Pons (tissue), 1 donor: ENCODE measurements at places on chromosomes 1 and 21.

GRCh38 chr1:4095433-4095971 lies 195.4 kb upstream of the C1orf174 start:
- DNase-seq, result no peak

- no peak for DNase-seq
These were observed 20.8 kb downstream of the ELK4 start for GRCh38 chr1:205610901-205611466.

- no peak for DNase-seq
These were observed 62.1 kb downstream of the ABL2 start for GRCh38 chr1:179167418-179167777.

DNA sequence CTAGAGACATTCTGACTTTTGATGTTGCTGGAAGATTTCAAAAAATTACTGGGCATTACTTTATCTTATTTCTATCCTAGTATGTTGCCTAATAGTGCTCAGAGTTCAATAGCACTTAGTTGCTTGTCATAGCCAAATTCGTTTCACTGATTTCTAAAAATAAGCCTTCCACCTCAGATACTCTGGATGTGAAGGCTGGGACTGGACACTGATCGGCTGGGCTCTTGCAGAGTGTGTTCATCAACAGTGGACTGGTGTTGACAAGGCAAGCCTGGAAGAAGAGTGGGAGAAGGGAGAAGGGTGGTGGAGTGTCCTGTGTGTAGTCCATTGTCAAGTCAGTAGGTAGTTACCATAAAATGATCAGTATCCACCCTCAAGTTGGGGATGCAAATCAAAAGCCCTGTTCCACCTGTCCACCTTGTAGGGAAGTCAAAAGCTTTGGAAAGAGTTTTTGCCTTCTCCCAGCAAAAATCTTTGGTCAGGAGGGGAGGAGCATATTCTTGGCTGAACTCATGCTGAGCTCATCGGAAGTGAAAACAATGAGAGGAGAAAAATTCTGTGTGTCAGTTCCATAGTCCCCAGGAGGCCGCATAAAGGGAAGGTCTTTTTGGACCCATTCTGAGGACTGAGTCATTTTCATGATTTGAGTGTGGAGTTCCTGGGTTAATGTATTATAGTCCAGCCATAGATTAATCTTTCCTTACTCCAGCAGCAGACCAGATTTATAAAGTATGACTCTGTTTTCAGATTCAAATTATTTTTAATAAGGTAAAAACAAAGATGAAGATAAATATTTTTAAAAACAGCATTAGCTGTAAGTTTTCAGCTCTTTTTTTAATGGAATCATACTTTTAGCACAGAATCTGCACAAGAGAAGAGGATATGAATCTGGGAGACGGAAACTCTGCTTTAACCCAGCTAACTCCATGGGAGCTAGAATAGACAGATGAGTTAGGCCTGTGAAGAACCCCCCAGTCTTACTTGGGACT lies 99.5 kb upstream of the BMP8A start:
- peak; percentile 89 for DNase-seq

GRCh38 chr1:66729523-66729922 lies 22.7 kb upstream of the DYNLT5 start:
- DNase-seq, result no peak

- no peak for DNase-seq
These were observed 8.8 kb upstream of the INSL5 start for GRCh38 chr1:66809736-66810326.

DNA sequence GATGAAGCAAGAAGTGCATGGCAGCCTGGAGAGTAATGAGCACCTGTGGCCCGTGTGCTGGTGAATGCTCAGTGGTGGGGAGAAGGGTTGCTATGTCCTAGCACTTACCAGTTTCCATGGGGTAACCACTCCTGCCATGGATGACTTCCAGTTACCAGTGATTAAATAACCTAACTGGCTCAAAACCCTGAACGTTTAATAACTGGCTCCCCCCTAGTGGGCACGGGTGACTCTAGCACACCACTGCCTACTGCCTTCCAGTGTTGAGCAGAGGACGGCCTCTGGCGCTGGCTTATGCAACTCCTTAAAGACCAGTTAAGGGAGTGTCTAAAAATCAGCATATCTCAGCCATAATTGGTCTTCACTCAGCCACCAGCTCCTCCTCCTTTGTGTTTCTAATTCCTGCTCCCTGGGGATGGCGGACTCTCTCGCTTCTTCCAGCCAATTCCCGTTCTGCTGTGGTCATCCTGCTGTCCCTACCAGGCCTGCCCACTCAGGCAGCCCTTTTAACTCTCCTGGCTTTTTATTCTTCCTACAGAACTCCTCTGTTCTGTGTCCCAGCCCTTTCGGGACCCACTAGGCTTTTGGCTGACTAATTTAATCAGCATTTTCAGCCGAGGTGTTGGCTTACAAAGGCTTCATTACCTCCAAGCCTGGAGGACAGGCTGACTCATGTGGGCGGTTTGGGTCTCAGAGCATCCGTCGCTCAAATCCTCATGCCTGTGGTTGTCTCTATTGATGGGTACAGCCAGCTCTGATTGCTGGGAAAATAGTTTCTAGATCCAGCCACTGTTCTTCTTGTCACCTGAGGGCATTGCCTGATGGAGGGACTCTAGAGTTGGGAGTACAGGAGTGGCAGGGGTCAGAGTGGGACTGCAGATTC lies 332.4 kb downstream of the CAMTA1 start:
- no peak for DNase-seq

DNA sequence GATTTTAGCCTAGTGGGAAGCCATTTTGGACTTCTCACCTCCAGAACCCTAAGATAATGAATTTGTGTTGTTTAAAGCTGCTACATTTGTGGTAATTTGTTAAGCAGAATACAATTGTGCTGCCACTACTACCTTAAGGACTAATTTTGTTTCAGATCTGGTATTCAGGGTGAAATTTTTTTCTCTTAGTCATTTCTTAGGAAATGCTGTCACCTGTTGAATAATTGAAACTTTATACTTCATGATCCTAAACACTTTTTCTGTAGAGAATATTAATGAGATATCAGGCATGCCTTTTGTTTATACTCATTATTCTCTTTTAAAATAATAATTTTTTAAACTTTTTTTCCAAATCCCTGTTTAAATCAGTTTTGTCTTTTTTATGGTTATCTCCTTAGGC lies 246.8 kb downstream of the TGFB2 start:
- DNase-seq, result no peak

DNA sequence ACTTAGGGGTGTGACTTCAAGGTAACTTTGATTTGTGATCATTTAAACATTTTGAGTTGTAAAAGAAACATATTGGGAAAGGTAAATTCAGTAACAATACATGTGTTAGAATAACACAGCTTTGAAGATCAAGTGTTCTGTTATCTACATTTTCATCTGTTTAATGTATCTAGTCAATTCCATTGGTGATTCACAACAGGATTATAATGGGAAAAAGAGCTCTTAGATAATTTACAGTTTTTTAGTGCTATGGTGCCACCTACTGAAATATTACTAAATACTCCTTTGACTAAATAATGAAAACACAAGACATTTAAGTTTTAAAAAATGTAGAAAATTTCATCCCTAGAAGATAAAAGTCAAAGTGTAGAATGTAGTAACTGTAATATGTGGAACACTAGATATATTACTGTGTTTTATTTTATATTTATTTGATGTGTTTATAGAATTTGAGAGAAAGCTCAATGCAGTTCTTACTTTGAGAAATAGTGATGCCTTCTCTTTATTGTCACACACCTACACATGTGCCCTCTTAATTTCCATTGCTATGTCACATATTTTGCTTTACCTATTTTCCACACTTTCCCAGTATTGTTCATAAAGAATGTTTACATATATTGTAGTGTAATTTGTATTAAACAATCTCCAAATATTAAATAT lies 47.4 kb downstream of the PTPRC start:
- DNase-seq, result peak; percentile 56

GRCh38 chr1:206736878-206737728 lies 33.5 kb upstream of the IL19 start:
- no peak for DNase-seq

DNA sequence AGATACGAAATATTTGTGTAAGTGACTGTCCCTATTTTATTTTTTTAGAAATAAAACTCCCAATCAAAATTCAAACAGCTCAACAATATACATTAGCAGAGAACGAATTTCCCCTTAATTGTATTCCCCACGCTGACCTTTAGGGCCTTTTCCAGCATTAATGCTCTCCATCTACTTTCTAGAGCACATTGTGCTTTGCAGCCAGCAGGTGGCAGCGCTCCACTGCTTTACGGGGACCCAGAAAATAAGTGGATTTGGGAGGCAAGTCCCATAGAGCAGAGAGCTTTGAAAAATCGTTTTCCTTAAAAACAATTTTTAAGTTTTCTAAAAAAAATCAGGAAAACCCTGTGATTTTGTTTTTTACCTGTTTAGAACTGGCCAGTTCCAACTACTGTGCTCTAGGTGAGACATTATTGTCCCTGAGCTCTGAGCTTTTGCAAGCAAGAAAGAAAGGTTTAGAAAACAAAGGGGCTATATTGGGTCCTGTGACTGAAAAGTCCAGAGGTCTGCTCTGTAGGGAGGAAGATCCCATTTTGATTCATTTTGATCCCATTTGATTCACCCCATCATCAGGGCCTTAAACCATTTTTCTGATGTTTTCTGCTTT lies 144.4 kb upstream of the ZNF644 start:
- DNase-seq, result peak; percentile 69

- no peak for DNase-seq
These were observed 157.8 kb downstream of the VPS13D start for GRCh38 chr1:12387641-12388040.

- no peak for DNase-seq
These were observed 11.6 kb downstream of the RNF223 start for GRCh38 chr1:1062348-1063163.

GRCh38 chr1:82052563-82052962 lies 251.8 kb downstream of the ADGRL2 start:
- DNase-seq, result no peak

DNA sequence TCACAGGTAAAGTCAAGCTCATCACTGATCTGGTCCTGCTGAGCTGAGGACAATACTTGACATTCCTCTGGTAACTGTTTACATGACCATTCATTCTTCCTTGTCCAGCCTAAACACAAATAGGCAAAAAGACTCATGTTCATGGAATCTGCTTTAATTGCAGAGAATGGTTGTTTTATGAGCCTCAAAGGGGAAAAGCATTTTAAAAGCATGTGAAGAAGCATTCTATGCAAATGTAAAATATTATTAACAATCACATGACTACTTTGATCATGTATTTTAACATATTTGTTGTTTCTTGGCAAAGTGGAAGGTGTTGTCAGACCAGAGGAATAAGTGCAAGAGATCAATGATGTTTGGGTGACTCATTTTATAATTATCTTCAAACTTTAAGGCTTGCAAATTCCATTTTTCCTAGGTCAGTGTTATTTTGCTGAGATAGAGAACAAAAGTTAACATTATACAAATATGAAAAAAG lies 133.7 kb downstream of the RUNX1 start:
- DNase-seq, result no peak

GRCh38 chr1:54559771-54560231 lies 11.8 kb downstream of the ACOT11 start:
- DNase-seq, result no peak

DNA sequence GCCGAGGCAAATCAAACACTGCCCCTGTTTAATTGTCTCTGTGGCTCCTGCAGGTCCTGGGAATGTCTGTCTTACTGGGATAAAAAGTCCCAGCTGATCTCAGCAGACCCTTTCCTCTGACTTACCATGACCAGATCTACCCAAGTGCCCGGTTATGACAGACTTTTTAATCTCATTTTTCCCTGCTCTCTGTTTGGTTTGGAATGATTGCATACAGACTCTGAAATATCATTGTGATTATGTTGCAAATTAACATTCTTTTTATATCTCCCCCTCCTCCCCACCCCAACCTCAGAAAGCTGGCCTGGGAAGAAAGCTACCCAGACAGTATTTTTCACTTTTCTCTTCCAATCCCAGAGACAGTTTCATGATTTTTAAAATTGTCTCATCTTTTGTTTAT lies 16.3 kb downstream of the RAB7B start:
- DNase-seq, result no peak

GRCh38 chr1:21024918-21025317 lies 151.8 kb downstream of the EIF4G3 start:
- no peak for DNase-seq

DNA sequence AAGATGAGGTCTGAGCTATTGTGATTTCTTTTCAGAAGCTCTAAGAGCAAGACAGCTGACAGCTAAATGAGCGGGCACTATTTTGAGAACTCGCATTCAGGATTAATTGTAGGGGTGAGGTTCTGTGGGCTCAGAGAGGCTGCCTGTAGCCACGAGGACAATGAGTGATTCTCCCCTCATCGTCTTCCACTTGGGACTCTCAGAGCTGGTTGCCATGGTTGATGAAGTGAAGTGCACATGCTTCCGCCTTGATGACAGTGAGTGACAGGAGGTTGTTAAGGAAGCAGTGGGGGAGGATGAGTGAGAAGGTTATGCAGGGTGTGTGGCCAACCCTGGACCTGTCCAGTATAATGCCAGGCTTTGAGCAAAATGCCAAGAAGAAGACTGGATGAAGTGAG lies 341.7 kb downstream of the PCP4 start:
- DNase-seq, result no peak

GRCh38 chr1:203275656-203276272 lies 29.6 kb upstream of the BTG2 start:
- DNase-seq, result no peak

DNA sequence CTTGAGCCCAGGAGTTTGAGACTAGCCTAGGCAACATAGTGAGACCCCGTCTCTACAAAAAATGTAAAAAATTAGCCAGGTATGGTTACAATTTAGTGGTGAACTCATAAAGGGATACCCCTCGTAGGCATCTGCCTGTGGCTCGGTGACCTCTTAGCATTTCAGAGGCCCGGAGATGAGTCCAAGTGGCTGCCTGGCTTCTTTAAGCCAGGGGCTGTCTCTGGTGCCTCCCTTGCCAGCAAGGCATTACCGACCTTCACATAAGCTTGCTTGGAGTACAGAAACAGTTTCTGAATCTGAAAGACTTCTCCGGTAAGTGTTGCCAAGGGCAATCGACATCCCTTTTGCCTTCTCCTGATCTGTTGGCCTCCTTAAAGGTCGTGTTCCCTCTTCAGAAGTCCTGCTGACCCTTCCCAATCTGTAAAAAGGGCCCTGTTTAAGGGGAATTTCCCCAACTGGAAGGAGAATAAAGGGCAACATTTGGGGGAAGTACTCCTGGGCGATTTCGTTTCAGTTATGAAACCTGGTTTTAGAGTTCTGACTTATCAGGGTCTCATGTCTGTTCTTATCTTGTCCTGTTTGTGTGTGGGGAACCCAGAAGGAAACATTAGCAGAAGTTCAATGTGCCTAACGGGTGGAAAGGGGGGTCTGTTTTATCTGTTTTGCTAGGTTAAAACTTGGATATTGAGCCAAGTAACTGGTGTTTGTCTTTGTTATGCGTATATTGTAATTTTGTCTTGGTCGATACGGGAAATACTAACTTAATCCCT lies 32.9 kb downstream of the KIFAP3 start:
- no peak for DNase-seq

- no peak for DNase-seq
These were observed 39.3 kb upstream of the LRRC7 start for GRCh38 chr1:69528376-69528775.

DNA sequence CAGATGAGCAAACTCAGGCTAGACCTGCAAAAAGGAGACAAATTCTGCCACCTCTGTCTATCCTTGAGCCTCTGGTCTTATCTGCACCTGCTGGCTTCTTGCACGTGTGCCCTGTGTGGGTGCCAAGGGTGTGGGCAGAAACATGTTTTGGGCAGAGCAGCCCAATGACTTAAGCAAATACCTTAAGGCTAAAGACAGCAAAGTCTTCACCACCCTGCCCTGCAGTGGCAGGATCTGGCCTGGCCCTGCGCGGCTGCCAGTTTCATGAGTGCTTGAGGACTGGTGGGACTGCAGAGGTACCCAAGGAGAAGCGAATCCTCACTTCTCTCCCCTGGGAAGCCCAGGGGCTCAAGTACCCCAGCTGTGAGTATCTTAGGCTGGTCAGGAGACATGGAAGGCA lies 3.8 kb upstream of the SLC26A9 start:
- DNase-seq, result no peak
